ENCODE measurements at places on chromosomes 4 and X.
A peak's percentile ranks its signal among the peaks of the same experiment; 100 is the strongest.

DNA sequence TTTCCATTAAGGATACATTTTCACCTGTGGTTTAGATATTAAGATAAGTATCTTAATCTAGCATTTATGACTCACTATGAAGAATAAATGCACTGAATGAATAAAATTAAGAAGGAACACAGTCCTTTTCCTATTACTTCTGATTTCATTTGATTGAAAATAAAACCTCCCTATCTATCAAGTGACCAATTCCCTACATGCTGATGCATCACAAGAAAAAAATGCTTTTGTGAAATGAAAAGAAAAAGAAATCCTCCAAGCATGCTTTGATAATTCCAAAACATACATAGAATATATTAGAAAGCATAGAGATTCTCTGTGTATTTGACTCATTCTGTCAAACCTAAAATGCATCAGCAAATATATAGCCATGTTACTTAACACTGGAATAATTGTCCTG lies 37.1 kb downstream of the PCDH10 start:
- peak; percentile 4 for DNase-seq

DNA sequence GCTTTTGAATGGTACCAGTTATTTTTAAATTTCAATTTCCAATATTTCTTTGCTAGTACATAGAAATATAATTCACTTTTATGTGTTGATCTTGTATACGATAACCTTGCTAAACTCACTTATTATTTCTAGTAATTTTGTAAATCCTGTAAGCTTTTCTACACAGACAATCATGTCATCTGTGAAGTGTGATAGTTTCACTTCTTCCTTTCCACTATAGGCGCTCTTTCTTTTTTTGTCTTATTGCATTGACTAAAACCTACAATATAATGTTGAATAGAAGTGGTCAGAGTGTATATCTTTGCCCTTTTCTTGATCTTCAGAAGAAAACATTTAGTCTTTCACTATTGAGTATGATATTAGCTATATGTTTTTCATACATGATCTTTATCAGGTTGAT lies 76.6 kb downstream of the ZNF182 start:
- no peak for DNase-seq

DNA sequence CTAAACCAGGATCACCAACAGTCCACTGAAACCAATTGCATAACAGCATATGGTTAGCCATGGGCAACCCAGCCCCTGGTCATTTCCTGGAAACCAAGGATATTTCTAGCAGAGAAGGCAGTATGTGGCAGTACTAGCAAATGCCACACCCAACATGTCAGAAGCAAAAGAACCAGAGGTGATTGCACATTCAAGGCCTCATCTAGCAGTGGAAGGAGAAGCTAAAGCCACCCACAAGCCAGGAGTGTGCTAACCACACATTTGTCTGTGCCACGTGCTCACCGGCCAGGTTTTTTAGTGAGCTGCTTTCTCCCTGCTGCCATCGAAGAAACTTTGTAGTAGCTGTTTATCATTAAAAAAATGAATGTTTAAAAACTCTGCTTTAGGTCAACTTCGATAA lies 42.0 kb downstream of the TEC start:
- no peak for DNase-seq

GRCh38 chrX:133493366-133493765 lies 78.1 kb upstream of the GPC4 start:
- peak; percentile 31 for DNase-seq

- DNase-seq: peak; percentile 43
Measured at GRCh38 chrX:34578237-34578636, 78.8 kb downstream of the TMEM47 start.

DNA sequence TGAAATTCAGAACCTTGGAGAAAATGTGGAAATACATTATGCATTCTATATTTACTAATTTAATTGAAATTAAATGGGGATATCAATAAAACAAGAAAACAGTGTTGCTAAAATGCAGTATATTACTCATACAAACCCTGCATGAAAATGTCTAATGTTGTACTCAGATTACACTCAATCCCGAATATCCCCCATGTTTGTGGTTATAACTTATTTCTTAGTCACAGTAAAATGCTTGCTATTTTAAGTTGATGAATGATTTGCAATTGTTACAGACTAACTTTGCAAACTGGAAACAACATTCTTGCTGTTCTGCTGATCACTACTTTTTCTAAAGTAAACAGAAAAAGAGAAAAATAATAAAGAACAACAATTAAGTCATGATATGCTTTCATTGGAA lies 33.1 kb upstream of the ANXA10 start:
- DNase-seq: peak; percentile 69

DNA sequence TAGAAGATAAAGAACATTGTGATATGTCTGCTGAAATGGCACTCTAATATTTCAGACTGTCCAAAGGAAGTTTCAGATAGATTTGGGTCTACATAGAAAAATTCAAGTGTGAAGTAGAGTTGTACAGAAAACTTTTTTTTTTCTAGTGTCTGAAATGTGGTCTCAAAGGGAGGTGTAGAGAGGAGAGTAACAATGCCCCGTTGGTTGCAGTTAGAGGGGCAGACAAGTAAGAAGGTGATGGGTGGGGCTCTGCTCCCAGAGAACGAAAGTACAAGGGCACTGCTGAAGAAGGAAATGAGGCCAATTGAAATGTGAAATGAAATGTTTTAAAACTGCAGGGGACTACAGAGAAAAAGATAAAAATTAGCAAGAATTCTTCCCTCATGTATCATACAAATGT lies 177.8 kb downstream of the BANK1 start:
- DNase-seq: no peak

GRCh38 chr4:10096978-10097335 lies 19.6 kb downstream of the WDR1 start:
- no peak for DNase-seq

GRCh38 chr4:687048-687970 lies 1.6 kb downstream of the SLC49A3 start:
- peak; percentile 61 for DNase-seq

GRCh38 chrX:18543738-18544137 lies 118.3 kb downstream of the CDKL5 start:
- no peak for DNase-seq

GRCh38 chr4:3772632-3773031 lies 6.4 kb downstream of the ADRA2C start:
- DNase-seq: no peak

DNA sequence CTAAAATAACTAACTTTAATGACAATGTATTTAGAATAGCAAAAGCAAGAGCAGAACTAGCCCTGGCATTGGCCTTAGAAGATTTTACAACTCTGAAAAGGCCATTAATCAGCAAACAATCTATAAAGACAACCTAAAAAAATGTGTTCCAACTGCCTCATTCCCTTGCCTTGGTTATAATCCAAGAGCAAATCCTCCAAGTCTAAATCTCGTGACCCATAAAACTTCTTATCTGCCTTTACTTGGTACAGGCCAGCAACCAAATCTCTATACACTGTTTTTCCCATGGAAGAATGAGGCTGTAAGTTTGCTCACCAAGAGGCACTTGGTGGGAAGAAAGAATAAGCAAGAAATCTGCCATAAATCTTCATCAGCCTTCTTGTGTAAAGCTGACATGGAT lies 175.3 kb upstream of the MID1 start:
- no peak for DNase-seq

- no peak for DNase-seq
Measured at GRCh38 chr4:48752246-48752645, 27.8 kb downstream of the FRYL start.

- no peak for DNase-seq
Measured at GRCh38 chrX:49249071-49249470, 13.8 kb downstream of the CCDC22 start.

DNA sequence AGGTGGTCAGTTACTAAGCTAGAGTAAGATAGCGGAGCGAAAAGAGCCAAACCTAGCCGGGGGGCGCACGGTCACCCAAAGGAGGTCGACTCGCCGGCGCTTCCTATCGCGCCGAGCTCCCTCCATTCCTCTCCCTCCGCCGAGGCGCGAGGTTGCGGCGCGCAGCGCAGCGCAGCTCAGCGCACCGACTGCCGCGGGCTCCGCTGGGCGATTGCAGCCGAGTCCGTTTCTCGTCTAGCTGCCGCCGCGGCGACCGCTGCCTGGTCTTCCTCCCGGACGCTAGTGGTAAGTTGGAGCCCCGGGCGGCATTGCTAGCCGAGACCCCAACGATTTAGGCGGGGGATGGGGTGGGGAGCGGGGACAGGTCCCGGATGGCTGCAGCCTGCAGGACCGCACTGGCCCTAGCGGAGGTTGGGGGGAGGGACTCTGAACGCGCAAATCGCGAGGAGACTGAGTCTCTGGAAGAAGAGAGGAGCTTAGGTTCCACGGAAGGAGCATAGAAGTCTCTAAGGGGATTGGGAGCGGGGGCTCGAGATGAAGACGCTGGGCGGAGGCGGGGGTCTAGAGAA lies 573 bp downstream of the HTR2C start:
- no peak for DNase-seq

DNA sequence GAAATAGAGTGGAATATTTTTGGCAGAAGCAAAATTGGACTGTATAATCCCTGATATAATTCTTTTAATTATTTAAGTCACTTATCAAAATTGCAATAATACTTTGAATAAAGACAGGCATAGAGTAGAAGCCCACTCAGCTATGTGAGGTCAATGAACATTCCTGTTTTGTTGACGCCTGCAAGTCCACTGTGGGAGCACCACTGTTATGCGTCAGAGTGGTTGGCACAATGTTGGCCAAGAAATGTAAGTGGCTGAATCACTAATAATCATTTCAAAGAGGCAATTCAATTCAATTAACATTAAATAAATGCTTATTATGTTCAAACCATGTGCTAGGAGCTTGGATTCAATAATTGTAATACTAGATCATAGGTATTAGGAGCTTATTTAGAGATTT lies 221.0 kb downstream of the SPCS3 start:
- no peak for DNase-seq

DNA sequence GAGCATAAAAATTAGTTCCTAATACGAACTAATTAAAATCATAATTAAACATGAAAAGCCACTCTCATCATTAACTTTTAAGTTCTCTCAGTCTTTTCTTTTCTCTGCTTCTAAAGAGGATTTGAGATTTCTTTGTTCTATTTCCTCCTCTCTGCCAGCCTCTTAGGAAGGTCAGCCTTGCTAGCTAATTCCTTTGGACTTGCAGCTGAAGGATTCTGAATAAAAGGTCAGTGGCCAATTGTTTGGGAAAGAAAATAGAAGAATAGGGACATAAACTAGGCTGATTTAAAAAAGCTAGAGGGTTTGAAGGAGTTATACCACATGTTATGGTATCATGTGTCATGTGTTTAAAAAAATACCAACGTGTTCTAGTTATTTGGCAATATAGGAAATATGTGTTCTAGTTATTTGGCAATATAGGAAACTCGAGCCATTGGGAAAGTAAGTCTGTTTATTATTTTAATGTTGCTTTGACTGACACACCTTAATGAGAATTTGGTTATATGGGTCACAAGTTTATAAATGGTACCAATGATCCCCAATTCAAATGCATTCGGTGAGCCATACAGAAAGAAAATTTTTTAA lies 1668.7 kb upstream of the PCDH7 start:
- peak; percentile 7 for DNase-seq

DNA sequence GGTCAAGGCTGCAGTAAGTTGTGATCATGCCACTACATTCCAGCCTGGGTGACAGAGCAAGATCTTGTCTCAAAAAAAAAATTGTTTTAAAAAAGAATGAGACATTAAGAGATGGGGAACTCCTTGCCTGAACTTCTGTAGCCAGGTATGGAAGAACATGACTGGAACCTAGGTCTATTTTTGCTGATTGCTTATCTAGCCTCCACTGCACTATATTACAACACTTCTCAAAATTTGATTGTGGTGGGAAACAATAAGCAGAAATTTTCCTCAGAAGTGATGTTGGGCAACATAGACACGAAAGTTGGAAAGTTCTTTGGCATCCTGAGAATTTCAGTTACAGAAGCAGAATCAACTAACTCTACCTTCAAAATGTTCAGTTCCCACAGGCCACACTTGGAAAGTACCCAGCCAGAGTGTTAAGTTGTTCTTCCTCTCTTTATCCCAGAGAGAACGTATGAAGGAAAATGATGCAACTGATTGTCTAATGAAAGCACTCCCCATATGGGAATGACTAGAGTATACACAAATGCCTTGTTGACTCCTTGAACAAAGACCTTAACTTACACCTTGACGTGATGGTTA lies 50.0 kb downstream of the LUZP4 start:
- DNase-seq: peak; percentile 57

- no peak for DNase-seq
Measured at GRCh38 chrX:10983526-10983925, 127.6 kb upstream of the HCCS start.

DNA sequence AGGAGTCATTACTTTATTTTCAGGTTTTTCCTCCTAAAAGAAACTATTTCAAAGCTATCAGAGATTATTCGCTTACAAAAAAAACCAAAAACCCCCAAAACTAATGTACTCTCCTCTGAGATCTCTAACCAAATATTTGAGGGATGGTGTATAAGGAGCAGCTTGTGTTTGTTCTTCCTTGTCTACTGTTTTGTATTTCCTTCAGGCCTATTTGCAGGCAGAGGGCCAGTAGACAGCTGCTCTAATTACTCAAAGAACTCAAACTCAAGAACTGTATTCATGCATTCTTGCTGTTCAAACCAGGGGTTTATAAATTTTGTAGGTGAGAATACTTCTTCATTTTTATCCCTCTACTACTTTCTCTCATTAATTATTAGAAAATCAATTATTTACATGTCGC lies 51.3 kb downstream of the SH3RF1 start:
- DNase-seq: no peak

DNA sequence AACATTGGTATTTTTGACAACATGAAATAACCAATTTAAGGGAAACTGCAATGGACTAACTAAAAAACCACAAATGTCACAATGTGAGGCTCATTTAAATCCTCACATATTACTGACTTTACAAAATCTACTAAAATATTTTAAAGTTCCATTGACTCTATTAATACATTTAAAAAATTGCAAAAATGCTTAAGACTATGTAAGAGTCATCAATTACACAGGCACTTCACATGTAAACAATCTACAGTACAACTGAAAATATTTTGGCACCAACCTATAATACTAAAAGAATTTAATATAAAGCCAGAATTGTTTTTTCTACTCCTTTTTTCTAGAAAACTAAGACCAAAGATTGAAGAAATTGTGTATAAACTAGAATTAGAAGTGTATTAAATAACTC lies 76.8 kb upstream of the RBMXL3 start:
- DNase-seq: peak; percentile 4

DNA sequence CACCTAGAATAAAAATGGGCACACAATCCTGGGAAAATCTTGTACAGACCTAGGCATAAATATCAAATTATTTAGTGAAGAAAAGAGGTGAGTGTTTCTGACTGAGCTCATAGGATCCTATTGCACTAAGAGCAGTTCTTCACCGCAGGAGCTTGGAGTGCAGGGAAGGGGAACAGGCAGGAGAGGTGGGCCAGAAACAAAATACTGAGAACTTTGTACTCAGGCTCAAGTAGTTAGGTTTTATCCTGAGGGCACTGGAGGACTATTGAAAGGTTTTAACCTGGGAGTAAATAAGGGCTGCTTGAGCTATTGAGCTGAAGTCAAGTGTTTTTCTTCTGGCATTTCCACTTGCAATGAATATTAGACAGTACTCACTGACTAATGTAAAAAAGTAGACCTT lies 12.2 kb downstream of the EPHA5 start:
- no peak for DNase-seq

- no peak for DNase-seq
Measured at GRCh38 chrX:110877326-110877725, 81.7 kb upstream of the CHRDL1 start.

GRCh38 chr4:1193206-1194009 lies 21.0 kb upstream of the SPON2 start:
- DNase-seq: no peak

GRCh38 chrX:135432453-135432852 lies 10.7 kb downstream of the SMIM10L2A start:
- no peak for DNase-seq

Data from fibroblast of upper back skin (primary cell).